CD4-positive, alpha-beta memory T cell (primary cell): ENCODE measurements at places on chromosomes 2 and 18.
A peak's percentile ranks its signal among the peaks of the same experiment; 100 is the strongest.

DNA sequence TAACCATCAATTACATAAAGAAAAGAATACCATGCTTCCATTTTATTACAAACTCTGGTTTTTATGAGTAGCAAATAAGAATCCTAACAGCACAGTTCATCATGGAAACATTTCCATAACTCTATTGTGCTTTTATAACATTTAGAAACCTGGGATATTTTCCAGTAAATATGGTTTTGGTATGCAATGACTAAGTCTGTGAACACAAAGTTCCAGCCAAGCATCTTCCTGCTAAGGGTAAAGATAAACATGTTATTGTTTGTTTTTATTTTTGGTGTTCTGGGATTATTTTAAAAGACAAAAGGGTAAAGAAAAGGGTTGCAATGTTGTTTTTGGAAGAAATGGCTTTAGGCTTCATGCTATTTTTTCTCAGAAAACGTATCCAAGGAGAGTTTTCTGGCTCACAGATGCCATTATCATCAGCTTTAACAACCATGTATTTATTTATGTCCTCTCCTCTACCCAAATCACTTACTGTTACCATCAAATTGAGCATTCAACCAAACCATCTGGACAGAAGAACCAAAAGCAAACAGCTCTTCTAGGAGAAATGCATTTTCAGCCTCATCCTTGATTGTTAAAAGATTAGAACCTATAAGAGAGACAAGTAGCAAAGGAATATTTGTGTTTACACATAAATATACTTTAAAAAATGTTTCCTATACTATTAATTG, 116.0 kb downstream of the PLA2R1 start:
- no peak for DNase-seq

- DNase-seq = no peak
These were observed 262.9 kb upstream of the GULP1 start for GRCh38 chr2:188028739-188029138.

GRCh38 chr2:9141091-9141667, 65.4 kb upstream of the ASAP2 start:
- no peak for DNase-seq

DNA sequence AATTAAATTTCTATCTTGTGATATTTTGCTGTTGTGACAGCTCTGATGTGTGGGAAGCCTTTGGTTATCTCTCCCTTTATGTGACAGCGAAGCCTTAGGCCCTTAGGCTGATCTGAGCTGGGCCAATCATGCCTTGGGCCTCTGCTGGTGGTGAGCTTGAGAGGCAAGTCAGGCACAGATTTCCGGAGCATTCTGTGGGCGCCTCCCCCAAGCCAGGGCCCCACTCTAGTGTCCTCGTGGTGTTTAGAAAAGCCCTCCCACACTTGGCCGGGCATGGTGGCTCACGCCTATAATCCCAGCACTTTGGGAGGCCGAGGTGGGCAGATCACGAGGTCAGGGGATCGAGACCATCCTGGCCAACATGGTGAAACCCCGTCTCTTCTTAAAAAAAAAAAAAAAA, 239.8 kb downstream of the SH3RF3 start:
- DNase-seq = no peak

DNA sequence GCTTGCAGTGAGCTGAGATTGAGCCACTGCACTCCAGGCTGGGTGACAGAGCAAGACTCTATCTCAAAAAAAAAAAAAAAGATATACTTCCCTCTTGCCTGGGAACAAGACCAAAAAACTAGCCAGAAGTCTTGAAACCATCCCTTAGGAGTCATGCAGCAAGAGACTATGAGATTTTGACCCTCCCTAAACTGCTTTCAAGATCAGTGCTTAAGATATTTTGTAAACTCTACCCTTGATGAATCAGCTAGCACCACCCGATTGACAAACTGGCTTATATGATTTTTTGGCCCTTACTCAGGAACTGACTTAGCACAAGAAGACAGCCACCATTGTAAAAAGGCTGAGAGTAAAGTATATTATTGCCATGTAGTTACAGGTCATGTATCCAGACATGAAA, 3.8 kb downstream of the SULT1C3 start:
- DNase-seq = no peak

GRCh38 chr2:173311844-173312606, 42.6 kb upstream of the CDCA7 start:
- no peak for DNase-seq

DNA sequence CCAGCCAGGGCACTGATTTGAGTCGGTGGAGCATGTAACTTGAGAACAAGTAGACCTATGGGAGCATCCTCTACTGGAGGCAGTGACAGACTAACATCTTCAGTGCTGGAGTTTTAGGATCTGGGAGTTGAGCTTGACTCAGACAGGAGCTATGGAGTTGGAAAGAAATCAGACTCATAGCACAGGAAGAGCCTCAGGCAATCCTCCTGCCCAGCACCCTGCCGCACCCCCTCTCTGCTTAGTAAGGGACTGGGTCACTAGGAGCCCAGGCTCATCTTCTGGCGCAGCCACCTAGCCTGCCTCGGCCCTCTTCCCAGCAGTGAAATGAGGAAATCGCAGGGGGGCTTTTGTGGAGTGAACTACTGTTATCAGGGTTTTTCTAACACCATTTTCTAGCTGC, 3.6 kb downstream of the ARID5A start:
- no peak for DNase-seq

DNA sequence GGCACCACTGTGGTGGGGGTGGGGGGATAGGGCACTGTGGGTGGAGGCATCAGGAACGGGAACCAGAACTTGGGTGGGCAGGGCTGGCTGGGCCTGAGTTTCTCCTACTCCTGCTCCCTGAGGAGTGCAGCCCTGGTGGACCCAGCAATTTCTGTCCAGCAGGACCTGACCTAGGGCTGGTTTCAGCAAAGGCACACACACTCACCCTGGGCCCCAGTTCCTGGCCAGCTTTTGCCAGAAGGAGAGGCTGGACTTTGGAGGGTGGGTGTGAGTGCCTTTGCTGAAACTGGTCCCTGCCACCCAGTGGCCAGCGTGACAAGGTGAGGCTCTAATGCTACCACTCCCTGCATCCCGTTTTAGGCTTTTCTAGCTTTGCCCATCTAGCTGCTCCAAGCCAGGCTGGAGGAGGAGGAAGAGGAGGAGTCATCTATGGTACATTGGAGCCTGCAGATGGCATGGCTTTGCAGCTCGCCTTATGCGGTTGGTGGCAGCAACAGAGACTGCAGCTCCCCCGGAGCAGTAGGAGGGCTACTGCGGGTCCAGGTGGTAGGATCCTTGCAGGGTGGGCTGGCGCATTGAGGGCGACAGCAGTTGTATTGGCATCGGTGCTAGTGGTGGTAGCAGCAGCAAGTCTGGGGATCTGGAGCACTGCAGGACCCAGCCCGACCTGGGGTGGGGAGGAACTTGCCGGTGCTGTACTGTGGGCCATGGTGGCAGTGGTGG, 40.4 kb upstream of the IMP4 start:
- DNase-seq = no peak

DNA sequence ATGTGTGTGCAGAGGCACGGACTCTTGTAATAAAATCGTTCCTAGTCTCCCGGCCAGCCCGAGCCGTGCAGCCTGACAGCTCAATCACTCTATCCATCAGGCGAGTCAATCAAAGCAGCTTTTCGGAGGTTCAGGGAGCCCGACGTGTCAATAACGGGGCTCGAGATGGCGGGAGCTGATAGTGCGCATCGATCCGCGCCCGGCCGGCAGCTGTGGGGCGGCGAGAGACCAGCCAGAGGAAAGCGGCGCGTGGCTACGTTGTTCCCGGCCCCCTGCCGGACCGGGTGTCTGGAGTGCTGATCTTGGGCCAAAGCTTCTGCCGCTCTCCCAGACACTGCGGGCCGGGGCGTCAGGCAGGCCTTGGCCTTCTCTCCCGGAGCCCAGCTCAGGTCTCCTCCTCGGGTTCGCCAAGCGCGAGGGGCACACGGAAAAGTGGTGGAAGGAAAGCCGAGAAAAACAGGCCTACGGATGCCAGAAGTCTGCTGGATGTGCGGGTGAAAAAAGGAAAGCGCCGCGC, 2.4 kb downstream of the EN1 start:
- no peak for DNase-seq

DNA sequence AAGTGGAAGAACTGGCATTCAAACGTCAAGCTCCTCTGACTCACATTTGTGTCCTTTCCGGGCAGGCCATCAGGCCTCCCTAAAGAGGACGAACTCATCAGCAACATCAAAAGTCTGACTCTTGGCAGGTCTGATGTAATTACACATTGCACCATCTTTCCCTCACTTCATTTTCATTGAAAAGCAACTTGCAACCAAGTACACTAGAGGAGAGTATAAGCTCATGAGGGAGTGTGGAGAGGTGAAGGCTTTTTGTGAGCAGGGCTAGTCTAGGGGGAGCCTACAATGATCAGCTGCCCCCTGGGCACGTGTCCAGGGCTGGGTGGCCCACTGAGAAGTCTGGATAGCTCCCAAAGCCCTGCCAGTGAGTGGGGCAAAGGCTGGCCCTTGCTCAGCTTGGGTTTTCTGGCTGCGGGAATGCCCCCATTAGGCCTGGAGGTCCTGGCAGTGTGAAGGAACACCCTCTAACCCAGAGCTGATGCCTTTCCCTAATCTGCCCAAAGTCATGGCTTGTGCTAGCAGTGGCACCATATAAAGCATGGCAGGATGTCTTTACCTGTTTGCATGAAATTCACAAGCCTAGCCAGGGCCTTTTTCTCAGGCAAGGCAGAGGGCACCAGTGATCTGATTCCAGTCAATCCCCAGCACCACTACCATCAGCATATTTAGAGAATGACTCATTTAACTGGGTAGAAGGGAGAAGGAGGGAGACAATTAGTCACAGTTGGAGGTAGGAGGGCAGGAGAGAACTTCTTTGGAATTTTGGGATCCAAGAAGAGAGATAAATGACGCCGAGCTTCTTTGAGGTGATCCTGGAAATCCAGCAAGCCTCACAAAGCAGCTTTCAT, 8.5 kb upstream of the DAW1 start:
- no peak for DNase-seq

DNA sequence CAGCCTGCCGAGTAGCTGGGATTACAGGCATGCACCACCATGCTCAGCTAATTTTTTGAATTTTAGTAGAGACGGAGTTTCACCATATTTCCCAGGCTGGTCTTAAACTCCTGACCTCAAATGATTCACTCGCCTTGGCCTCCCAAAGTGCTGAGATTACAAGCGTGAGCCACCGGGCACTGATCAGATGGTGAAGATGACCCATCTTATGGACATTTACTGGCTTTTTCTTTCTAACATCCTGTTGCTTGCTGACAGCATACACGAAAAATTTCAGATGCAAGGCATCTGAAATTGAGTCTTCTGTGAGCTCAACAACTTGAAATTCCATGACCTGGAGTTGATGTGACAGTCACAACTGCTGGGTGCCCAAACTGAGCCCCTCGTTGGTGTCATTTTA, 859.5 kb upstream of the CNTNAP5 start:
- DNase-seq = no peak

DNA sequence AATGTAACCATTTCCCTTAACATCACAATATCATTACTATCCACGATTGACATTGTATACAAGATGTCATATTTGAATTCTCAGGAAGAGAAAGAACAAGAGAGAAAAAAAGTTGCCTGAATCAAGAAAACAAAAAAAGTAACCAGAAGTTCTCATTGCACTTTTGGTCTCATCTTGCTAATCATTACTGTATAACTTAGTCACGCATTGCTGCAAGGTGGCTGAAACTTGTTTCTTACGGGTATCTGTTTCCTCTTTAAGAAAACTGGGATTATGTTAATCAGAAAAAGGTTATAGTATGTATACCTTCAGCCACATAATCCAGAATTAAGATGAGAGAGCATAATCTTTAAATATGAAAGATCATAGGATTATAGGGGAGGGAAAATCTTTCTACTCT, 639.7 kb upstream of the SYT4 start:
- no peak for DNase-seq

GRCh38 chr2:176269319-176270099, at the start of gene MTX2:
MTX2 (plus strand) TSS chr2:176269442; CDS start chr2:176269630, 188 bp downstream.
- DNase-seq = peak; percentile 80

DNA sequence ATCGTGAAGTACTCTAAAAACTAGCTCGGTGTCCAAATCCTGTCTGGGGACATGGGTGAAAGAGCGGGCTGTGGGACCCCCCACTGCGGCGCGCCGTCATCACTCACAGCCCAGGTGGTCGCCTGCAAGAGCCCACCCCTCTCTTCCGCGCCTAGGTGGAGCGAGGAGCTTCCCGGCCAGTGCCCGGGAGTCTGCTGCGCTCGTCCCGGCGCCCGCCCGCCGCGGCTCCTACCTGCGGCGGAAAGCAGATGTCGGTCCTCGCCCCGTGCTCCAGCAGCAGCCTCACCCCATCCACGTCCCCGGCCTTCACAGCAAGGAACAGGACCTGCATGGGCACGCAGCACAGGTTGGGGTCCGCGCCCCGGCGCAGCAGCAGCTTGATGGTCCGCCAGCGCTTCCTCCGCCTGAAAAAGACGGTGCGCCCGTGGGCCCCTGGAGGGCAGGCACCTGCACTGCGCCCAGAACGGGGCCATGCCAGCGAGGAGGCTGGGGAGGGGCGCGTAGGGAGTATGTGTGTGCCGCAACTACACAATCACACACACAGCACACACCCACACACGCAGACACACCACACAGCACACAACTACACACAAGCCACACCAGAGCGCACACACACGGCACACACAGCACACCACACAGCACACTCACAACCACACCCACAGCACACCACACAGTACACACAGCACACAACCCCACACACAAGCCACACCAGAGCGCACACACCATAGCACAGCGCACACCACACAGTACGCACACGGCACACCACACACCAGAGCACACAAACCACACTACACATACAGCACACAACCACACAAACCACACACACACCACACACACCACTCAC, 37.4 kb downstream of the ANKMY1 start:
- no peak for DNase-seq
